Peyer's patch (tissue), 4 donors: ENCODE measurements at places on chromosomes 6 and 20. TPM values are rescaled to one million over a fixed set of nuclear protein-coding genes. Genes with fewer than 3 reads are reported as not detected.

SPDEF gene
- total RNA-seq: 29.7 TPM

GNRH2 gene
- not detected for total RNA-seq

- H3K36me3 ChIP-seq: no peaks in the 10 kb centered on the region
- H3K4me1 ChIP-seq: no peaks in the 10 kb centered on the region
- no peaks in the 10 kb centered on the region for H3K27me3 ChIP-seq
- H3K4me3 ChIP-seq: no peak overlapping the region
- H3K27ac ChIP-seq: no peak overlapping the region
Measured at GRCh38 chr20:22861231-22861980, 173.7 kb upstream of the SSTR4 start.

DNA sequence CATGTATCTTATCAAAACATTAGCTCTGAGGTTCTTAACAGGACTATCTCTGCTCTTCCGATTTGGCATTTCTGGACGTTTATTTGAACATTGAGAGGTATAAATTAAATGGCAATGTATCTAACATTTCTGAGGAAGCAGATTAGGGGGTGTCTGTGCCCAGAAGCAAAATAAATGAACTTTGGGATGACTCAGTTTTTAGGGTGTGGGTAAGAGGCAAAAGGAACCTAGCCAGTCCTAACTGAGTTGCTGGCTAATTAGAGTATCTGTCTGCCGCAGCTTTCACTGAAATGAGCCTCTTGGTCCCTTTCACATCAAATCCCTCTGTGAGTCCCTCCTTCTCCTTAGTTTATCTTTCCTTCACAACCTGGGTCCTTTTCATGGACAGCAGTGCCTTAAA, 1.1 kb downstream of the RNF144B start:
- H3K4me1 ChIP-seq: no peaks in the 10 kb centered on the region
- H3K4me3 ChIP-seq: peak overlapping the region; percentile 51
- no peaks in the 10 kb centered on the region for H3K36me3 ChIP-seq
- no peak for DNase-seq
- no peak overlapping the region for H3K27ac ChIP-seq

PLA2G7 gene
- 0.53 TPM for total RNA-seq

DNA sequence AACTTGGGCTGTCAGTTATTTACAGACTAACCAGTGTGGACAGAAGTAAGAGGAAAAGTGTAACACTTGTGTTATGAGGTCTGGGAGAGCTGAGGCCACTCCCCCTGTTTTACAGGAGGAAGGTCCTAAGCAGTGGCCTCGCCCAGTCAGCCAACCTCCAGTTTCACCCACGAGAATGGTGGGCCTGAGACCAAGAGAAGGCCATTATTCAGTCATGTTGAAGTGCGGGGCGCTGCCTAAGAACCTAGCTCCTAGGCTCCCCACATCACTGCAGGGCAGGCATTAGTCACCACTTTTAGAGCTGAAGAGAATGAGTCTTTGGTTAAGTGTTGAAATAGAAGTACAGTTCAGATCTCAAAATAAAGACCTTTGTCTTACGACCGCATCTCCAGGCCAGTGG, 27.9 kb downstream of the CDYL start:
- no peaks in the 10 kb centered on the region for H3K4me1 ChIP-seq
- H3K27me3 ChIP-seq: no peaks in the 10 kb centered on the region
- no peak overlapping the region for H3K4me3 ChIP-seq

DNA sequence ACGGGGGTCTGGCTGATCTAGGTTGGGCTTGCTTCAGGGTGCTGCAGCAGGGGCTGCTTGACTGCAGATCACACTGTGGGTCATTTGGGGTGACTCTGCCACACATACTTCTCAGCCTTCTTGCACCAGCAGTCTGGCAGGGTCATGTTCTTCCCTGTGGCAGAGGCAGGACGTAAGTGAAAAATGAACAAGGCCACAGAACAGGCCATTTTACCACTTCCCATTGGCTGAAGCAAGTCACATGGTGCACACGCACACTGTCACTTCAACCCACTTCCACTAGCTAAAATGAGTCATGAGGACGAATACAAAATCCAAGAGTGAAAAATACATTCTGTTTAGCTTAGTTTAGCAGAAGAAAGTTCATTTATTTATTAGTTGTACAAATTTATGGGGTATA, 168.6 kb upstream of the GGTLC1 start:
- H3K4me3 ChIP-seq: no peak overlapping the region
- H3K27ac ChIP-seq: no peak overlapping the region
- H3K27me3 ChIP-seq: no peaks in the 10 kb centered on the region
- H3K36me3 ChIP-seq: no peaks in the 10 kb centered on the region
